ENCODE measurements at places on chromosomes 11 and 22. TPM values are rescaled to one million over a fixed set of nuclear protein-coding genes. Genes with fewer than 3 reads are reported as not detected.

Gene GLB1L3
- not detected for total RNA-seq

Gene CTSW
- not detected for total RNA-seq

Gene TMEM121B
- not detected for total RNA-seq

Gene CHRM1
- not detected for total RNA-seq

Gene MS4A5
- total RNA-seq: not detected

Gene TIMM8B
- total RNA-seq: 39.8 TPM

Gene VWCE
- total RNA-seq: 6.2 TPM

Gene APOBEC3G
- total RNA-seq: 15.6 TPM

Gene PATE2
- 0.36 TPM for total RNA-seq

DNA sequence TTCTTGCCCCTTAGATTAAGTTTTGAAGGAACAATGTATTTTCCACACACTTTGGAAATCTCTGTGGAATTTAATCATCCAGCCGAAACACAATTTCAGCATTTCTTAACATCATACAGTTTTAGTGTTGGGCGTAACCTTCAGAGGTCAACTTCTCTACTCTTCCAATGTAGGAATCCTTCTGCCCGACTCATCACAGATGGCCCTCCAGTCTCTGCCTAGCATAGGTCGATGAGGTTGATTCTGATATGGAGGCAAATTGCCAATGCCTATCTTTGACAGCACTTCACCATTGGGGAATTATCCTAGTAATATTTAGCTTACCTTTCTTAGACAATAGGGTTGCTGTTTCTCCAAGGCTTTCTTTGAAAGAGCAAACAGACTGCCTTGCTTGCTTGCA, 175.7 kb upstream of the TTC12 start:
- H3K4me3 ChIP-seq: no peak overlapping the region
- no peaks in the 10 kb centered on the region for H3K4me1 ChIP-seq
- H3K27me3 ChIP-seq: no peaks in the 10 kb centered on the region
- no peak overlapping the region for H3K27ac ChIP-seq

- no peak overlapping the region for H3K4me3 ChIP-seq
- H3K27me3 ChIP-seq: peaks cover 5% of the 10 kb centered on the region
- no peaks in the 10 kb centered on the region for H3K36me3 ChIP-seq
- H3K4me1 ChIP-seq: peaks cover 4% of the 10 kb centered on the region
Measured at GRCh38 chr11:1158681-1159487, 1.1 kb downstream of the MUC5AC start.

DNA sequence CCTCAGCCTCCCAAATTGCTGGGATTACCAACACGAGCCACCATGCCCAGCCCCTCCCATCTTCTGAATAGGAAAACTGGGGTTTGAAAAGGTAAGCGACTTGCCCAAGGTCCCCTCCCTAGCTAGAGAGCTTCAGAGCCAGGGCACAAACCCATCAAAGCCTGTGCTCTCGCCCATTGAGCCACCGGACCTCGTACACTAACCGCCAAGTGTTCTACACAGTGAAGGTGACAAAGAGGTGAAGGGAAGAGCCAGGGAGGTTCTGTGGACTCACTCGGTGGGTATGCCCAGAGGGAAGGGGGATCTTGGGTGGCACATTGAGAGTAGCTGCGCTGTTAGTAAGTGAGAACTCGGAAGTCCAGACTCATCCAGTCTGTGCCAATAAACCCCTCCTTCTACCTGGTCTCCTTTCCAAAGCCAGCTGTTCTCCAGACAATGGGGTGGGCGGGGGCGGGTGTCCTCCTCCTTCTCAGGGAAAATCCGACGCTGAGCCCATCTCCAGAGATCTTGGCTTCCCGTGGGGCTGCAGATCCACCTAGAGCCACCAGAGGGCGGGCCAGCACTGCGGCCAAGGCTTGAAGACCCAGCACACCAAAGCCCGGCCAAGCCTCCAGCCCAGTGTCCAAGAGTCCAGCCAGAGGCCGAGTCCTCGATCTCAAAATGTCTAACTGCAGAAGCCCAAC, 3.2 kb upstream of the RTN4RL2 start:
- H3K4me3 ChIP-seq: no peak overlapping the region
- no peaks in the 10 kb centered on the region for H3K36me3 ChIP-seq
- H3K27me3 ChIP-seq: peaks cover 49% of the 10 kb centered on the region
- no peak overlapping the region for H3K27ac ChIP-seq
- peak; percentile 98 for DNase-seq

- no peak overlapping the region for H3K4me3 ChIP-seq
- no peak for DNase-seq
- H3K4me1 ChIP-seq: no peaks in the 10 kb centered on the region
- H3K27me3 ChIP-seq: no peaks in the 10 kb centered on the region
- H3K36me3 ChIP-seq: peaks cover 50% of the 10 kb centered on the region
Measured at GRCh38 chr22:24068717-24069297, 57.7 kb downstream of the CABIN1 start.

DNA sequence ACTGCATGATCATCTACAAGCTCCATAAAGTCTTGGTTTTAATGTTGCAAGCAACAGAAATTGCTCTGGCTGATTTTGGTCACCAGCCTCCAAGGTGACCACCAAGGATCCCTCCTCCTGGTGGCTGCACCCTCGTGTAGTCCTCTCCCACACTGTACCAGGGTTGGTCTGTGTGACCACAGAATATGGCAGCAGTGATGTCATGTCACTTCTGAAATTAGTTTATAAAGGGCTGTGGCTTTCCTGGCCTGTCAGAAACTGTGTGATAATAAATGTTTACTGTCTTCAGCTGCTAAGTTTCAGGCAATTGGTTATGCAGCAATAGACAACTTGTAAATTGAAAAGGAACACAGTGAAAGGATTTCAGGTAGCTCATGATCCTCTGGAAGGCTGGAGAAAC, 5.3 kb upstream of the PRDM11 start:
- H3K36me3 ChIP-seq: no peaks in the 10 kb centered on the region
- peaks cover 43% of the 10 kb centered on the region for H3K27me3 ChIP-seq
- H3K4me1 ChIP-seq: peaks cover 6% of the 10 kb centered on the region
- no peak overlapping the region for H3K4me3 ChIP-seq

GRCh38 chr11:123051146-123051545, 10.8 kb downstream of the HSPA8 start:
- no peaks in the 10 kb centered on the region for H3K27me3 ChIP-seq
- H3K36me3 ChIP-seq: peaks cover 13% of the 10 kb centered on the region
- DNase-seq: no peak
- no peak overlapping the region for H3K4me3 ChIP-seq
- no peak overlapping the region for H3K27ac ChIP-seq
- no peaks in the 10 kb centered on the region for H3K4me1 ChIP-seq

DNA sequence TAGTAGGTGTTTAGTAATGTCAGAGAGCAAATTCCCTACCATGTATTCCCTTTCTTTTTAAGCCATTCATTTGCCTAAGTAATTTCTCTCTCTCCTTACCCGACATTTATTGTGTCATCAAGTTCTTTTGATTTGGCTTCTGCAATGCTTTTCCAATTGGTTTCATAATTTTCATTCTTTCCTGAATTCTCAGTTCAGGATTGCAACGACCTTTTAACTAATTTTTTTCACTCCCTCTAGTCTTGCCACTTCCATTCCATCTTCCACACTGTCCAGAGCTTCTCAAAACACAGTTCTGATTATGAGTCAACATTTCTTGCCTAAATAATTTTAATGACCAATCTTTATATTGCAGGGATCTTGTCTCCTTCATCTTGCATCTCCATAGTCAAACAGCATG, 41.2 kb upstream of the RAB30 start:
- DNase-seq: no peak
- H3K36me3 ChIP-seq: no peaks in the 10 kb centered on the region
- H3K27me3 ChIP-seq: no peaks in the 10 kb centered on the region
- H3K27ac ChIP-seq: no peak overlapping the region
- no peak overlapping the region for H3K4me3 ChIP-seq
- no peaks in the 10 kb centered on the region for H3K4me1 ChIP-seq

- H3K27me3 ChIP-seq: no peaks in the 10 kb centered on the region
- H3K36me3 ChIP-seq: no peaks in the 10 kb centered on the region
- DNase-seq: no peak
- H3K27ac ChIP-seq: no peak overlapping the region
- no peak overlapping the region for H3K4me3 ChIP-seq
Measured at GRCh38 chr22:17303840-17304779, 65.2 kb upstream of the CECR2 start.

DNA sequence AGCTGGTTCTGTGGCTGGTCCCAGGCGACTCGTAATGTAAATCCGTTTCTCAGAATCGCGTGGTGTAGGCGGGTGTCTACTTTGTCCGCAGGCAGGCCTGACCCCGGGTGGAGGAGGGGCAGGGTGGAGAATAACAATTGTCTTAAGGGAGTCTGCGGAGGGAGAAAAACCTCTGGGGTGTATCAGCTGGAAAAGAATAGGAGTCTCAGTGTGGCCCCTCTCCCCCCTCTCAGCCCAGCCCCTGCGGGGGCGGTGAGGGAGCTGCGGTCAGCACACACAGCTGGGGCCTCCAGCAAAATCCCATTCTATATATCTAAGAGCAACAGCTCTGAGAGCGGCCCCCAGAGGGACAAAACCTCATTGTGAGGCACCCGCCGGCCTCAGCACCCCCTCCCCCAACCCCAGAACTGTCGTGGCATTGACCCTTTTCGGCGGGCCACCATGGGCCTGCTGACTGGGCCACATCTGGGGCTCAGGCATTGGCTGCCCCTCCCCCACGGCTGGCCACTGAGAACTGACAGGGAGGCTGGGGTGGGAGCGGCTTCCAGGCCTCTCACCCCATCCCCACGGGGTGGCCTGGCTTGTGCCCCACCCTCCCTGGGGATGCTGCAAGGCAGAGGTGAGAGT, 2.7 kb upstream of the MYRF start:
- no peaks in the 10 kb centered on the region for H3K36me3 ChIP-seq
- H3K27ac ChIP-seq: no peak overlapping the region
- no peak for DNase-seq
- H3K27me3 ChIP-seq: peaks cover 10% of the 10 kb centered on the region
- peaks cover 12% of the 10 kb centered on the region for H3K4me1 ChIP-seq

GRCh38 chr22:38027487-38027886, 29.7 kb upstream of the PICK1 start:
- no peak overlapping the region for H3K27ac ChIP-seq
- DNase-seq: no peak
- peaks cover 6% of the 10 kb centered on the region for H3K27me3 ChIP-seq
- no peak overlapping the region for H3K4me3 ChIP-seq
